Stimulated activated CD4-positive, alpha-beta T cell treated with anti-CD3 and anti-CD28 coated beads, Interleukin-4, amount 100 ng/mL, for 1 hour (primary cell): ENCODE measurements at places on chromosomes 4 and X.

GRCh38 chr4:76298227-76298626, 8.3 kb upstream of the STBD1 start:
- no peak for DNase-seq

DNA sequence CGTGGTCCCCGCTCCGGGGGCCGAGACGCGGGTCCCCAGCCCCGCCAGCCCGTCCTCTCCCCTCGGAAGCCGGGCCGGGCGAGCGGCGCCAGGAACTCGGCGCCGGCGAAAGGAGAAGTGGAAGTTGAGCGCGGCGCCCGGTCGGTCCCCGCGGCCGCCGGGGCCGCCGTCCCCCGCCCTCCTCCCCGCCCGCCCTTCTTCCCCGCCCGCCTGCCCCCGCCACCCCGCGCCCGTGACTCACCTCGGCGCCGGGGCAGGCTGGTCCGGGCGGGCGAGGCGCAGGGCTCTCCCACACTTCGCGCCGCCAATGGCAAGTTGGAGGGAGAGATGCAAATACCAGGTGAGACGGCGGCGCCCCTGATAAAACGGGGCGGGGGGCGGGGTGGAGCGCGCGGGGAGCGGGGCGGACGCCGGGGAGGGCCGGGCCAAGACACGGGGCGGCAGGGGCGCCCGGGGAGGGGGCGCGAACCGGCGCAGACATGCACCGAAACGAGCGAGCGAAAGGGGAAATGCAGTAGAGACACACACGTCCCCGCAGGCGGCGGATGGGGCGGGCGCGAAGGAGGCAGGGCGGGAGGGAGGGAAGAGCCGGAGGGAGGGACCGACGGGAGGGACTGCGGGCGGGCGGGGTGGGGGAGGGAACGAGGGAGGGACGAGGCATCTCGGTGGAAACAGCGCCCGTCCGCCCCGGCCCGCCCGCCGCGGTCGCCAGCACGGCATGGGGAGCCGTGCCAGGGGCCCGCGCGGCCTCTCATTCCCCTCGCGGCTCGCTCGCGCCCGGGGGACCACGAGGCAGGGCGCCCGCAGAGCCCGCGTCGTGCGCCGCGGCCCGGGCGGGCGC, at the start of gene ELF4:
Gene ELF4 (minus strand): TSS at position 119 of the 841 bp plus-strand sequence. CDS start 29,167 bp downstream, outside the sequence.
- DNase-seq: peak; percentile 65

- DNase-seq: no peak
Measured at GRCh38 chr4:177802661-177803060, 360.4 kb upstream of the AGA start.

DNA sequence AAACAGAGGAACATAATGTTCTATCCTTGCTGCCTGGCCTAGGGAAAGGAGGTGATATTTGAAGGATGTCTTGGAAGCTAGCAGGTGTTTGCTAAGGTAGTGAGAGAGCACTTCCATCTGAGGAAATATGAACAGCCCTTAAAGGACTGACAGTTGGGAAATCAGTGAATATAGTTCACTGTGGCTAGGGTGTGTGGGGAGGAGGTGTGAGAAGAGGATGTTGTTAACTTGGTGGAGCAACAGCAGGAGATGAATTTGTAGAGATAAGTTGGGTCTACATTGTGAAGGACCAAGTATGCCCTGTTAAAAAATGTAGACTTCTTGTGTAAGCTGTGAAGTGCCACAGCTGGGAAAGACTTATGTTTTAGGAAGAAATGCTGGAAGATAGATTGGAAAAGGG, 25.5 kb downstream of the TBC1D19 start:
- no peak for DNase-seq

GRCh38 chr4:156654410-156654809, 317.2 kb downstream of the PDGFC start:
- no peak for DNase-seq

GRCh38 chr4:11451716-11452115, 23.0 kb upstream of the HS3ST1 start:
- no peak for DNase-seq

DNA sequence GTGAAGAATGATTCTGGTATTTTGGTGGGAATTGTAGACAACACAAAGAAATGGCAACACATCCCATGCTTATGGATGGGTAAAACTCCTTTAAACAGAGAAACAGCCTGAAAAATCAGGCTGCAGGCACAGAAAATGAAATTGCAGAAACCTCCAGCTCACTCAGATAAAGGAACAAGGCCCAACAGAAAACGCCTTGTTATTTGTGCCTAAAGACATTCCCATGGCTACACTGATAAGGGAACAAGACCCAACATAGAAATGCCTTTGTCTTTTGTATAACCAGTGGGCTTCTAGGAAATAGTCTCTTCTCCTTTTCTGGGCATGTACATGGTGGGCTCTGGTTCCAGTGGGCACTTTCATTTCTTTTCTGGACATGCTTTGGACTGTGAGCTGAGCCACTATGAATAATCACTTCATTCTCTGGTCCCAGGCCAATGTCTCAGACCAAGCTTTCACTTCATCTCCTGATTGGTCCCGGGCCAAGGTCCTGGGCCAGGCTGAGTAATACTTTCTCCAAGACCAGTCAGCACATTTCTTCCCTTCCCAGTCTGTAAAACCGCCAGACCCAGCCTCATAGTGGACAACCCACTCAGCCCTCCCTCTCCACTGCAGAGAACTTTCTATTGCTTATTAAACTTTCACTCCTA, 160.5 kb downstream of the TBX22 start:
- DNase-seq: no peak

GRCh38 chrX:84339507-84340364, 151.7 kb upstream of the RPS6KA6 start:
- DNase-seq: no peak

DNA sequence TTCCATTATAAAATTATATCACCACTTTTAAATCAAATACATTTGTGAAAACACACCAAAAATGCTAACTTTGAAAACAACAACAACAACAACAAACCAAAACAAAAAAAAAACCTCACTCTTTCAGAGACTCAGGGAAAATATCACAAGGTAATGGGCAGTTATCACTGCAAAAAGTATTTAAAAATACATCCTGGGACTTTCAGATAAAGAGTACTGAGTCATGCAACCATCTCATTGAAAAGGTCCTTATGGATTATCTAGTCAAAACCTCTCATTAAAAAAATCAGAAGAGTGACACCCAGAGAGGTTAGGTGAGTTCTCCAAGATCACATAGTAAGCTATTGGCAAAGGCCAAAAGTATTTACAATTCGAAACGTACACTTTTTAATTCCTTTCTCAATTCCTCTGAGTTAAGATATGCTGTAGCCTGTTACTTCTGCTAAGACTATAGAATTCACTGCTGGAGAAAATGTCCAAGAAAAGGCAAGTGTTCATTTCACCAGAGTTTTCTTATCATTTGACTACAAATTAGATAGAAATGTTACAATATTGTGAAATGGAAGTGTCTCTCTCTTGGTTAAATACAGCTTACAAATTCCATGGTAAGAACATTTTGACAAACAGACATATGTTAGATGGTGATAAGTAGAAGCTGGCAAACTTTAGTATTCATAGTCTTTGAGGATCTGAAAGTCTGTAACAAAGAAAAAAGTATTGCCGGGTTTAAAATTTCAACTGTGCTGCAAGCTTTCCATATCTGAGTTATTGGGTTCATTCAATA, 9.3 kb downstream of the STX18 start:
- DNase-seq: no peak

GRCh38 chr4:102585329-102585728, 84.2 kb downstream of the NFKB1 start:
- no peak for DNase-seq

DNA sequence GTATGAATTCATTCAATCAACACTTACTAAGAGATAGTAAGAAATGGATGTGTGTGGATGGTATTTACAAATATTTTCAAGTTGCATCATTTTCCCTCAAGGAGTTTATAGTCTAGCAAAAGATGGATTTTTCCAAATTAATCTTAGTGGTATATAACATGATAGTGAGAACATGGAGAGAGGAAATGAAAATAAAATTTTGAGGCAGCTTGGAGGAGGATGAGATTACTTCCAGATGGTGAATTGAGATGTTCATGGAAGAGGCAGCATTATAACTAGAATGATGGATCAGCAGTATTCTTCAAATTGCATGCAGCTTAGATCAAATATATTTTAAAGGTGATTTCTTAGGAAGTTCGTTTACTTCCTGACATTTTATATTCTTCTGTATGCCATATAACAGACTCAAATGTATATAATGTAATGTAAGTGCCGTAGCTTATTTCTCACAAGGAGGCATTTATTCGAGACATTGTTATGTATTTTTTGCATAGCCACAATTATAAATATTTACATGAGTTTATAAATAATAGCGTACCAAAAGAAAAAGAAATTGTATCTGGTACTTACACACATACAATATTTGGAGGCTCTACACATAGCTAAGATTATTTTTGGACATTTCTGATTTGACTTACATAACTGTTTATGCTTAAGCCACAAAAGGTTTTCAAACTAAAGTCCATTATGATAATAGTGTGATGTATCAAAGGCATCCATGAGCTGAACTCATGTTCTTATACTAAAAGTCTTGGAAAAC, 439.4 kb downstream of the SPRY1 start:
- no peak for DNase-seq

DNA sequence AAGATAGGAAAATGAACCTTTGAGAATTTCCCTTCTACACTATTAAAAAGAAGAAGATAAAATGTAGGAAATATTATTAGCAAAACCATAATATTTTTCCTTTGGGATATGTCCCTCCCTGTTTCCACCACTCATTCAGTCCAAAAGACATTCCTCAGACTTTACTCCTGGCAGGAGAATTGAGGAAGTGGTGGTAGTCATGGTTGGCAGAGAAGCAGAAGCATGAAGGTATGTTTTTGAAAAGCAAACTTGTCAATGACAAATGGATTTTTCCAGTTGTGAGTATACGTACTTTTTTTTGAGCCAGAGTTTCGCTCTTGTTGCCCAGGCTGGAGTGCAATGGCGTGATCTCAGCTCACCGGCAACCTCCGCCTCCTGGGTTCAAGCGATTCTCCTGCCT, 13.7 kb downstream of the STAG2 start:
- no peak for DNase-seq
